T-helper 22 cell (primary cell): ENCODE measurements at places on chromosomes 6 and 20.

DNA sequence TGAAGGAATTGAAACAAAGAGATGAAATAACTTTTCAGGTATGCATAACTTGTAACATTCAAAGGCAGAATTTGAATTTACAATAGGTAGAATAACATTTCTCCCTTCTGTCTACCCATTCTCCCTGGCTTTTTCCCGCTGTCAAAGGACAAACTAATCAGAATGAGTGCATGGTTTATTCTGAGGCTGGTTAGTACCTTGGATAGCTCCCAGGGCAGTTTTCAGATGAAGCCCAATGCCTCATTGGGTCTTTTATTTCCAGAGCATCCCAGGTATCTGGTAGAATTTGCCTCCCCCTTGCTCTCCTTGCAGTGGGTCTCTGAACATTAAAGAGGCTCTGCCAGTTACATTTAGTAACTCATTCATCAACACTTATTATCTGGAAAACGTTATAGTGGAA is 665.5 kb downstream of the BCKDHB start:
- DNase-seq: no peak

- no peak for DNase-seq
These were observed 130.2 kb upstream of the AKIRIN2 start for GRCh38 chr6:87832025-87832825.

DNA sequence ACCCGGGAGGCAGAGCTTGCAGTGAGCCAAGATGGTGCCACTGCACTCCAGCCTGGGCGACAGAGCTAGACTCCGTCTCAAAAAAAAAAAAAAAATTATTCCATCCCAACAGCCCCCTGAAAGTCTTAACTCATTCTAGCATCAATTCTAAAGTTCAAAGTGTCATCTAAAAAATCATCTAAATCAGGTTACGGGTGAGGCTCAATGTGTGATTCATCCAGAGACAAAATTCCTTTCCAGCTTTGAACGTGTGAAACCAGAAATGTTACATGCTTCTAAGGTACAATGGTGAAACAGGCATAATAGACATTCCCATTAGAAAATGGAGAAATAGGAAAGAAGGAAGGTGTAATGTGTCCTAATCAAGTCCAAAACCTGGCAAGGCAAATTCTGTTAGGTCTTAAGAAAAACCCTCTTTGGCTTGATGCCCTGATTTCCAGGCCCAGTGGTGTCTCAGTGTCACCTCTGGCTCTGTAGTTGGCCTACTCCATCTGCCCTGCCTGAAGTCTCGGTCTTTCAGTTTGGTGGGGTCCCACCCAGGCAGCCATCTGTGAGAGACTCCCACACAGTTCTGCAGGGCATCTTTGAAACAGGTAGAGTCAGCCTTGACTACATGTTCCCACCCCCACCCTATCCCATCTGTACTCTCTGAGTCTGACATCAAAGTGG is 43.5 kb downstream of the HFE start:
- DNase-seq: no peak

GRCh38 chr6:136791296-136792094 is 782 bp downstream of the MAP3K5 start:
- peak; percentile 9 for DNase-seq

DNA sequence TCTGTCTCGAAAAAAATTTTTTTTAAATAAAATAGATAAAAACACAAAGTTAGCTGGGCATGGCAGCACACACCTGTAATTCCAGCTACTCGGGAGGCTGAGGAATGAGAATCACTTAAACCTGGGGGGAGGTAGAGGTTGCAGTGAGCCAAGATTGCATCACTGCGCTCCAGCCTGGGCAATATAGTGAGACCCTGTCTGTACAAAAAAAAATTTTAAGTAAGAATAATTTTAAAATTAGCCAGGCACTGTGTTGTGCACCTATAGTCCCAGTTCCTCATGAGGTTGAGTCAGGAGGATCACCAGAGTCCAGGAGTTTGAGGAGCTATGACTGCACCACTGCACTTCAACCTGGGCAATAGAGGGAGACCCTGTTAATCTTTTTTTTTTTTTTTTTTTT is 149.2 kb upstream of the SHLD1 start:
- no peak for DNase-seq

GRCh38 chr6:105497549-105497948 is 94.7 kb upstream of the PREP start:
- DNase-seq: no peak

DNA sequence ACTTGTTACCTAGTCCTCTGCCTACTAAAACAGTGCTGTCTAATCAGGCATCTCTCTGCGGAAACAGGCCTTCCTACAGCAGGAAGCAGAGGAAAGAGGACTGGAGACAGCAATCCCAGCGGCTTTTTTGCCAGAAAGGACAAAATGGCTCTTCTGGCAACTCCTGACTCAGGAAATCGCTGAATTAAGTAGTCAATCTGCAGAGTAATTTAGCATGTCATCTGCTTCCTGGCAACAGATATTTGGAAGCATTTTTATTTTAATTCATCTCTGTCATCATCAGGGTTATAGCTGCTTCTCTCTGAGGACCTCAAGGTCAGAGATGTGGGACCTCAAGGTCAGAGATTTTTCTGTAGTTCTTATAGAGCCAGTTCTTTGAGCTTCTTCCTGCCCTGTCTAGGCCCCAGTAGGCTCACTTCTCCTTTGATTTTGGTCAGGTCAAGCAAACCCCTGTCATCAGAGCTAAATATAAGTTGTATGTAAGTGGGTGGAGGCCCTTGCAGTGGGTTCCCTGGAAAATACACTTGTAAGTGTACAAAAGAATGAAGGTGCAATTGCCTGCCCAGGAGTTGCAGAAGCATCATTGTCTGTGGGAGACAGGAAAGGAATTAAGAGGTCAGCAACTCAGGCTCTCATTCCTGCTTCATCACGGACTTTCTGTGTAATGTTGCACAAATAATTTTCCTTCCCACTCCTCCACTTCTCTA is 229.4 kb downstream of the ALDH8A1 start:
- no peak for DNase-seq

- no peak for DNase-seq
These were observed 94.9 kb upstream of the C6orf118 start for GRCh38 chr6:165404296-165404695.

- DNase-seq: no peak
These were observed 217.1 kb downstream of the PRL start for GRCh38 chr6:22079783-22080182.

DNA sequence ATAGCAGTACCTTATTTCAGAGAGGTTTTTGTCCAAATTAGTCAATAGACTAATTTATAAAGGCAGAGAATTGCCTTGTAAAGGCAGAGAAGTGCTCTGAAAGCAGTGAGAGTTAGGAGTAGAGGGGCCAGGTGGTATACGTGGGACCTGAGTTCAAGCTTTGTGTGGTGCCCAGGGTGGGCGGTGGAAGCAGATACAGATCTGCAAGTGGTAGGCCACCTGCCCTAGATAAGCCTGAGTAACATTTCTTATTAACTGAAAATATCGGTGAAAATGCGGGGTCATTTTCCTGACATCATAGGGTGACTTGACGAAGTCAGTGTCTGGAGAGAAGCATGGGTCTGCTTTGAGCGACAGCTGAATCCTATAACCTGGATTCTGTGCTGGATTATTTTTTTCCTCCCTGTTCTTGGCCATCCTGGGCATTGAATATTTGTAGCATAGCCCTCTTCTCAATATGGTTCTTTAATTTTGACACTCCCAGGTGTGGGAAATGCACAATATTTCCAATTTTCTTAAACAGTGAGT is 62.2 kb upstream of the SUPT3H start:
- DNase-seq: no peak

DNA sequence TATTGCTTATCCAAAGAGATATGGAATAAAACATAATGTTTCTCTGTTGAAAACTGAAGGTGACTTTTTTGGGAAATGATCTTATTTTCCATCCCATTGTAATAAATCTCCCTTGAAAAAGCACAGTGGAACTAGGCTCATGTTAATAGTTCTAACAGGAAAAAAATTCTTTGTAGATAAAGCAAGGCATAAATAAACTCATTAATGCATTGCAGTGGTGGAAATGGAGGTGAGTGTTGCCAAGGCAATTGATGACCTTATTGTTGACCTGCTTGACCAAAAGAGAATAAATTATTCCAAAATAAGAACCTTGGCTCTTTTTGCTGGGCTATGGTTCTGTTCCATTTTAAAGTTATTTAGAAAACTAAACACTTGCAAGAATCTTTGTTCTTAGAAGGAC is 55.2 kb downstream of the TRMT11 start:
- no peak for DNase-seq

- DNase-seq: no peak
These were observed 10.9 kb upstream of the SYNE1 start for GRCh38 chr6:152648105-152648504.

GRCh38 chr6:117432273-117432672 is 6.5 kb upstream of the ROS1 start:
- no peak for DNase-seq

DNA sequence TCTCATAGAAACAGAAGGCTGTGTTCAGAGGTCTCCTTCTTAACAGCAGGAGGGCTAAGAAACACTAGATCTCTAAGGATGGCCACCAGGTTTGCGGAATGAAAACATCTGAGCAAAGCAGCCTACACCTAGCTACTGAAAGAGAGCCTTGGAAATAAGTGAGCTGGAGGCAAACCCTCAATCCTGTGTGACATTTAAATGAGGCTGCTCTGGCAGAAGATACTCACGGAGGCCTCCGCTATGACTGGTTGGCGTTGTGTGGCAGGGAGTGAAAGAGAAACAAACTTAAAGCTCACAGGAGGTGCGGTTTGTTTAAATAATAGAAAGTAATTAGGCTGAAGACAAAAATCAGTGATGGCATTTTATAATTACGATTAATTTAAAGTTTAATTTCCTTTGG is 162.0 kb upstream of the RNF217 start:
- DNase-seq: no peak

DNA sequence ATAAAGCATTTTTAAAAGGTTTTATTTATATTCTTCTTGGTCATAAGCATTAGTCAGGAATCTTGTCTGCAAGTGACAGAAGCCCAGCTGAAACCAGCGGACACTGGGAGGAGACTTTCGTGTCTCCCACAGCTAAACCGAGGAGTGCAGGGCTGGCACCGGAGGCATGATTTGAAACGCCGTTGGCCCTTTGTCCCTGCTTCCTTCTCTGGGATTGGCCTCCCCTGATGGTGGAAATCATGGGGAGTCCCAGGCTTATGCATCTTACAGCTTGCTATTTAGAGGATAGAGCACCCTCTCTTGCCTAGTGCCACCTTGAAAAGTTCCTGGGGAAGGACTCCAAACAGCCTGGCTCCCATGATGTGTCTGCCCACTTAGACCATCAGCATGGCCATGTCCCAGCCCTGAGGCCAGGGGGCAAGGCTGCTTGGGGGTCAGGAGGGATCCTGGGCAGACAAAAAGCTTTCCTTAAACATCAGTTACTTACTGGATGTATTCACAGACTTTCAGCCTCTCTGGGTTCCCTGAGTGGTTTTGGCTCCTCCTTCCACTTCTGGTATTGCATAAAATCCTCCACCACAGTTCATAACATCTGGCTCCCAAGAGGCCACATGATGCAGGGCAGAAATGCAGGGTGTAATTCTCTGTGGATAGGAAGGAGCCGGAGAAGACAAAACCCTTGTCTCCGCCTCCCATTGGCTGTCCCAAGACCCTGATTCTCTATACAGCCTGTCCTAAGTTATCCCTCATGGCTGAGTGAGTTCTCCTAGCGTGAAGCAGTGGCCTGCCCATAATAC is 49.3 kb upstream of the INSM1 start:
- no peak for DNase-seq

GRCh38 chr20:57977141-57977540 is 251.3 kb downstream of the ANKRD60 start:
- no peak for DNase-seq

GRCh38 chr6:80639181-80639629 is 532.7 kb downstream of the BCKDHB start:
- DNase-seq: no peak

GRCh38 chr20:39464238-39464637 is 502.1 kb downstream of the DHX35 start:
- DNase-seq: no peak

DNA sequence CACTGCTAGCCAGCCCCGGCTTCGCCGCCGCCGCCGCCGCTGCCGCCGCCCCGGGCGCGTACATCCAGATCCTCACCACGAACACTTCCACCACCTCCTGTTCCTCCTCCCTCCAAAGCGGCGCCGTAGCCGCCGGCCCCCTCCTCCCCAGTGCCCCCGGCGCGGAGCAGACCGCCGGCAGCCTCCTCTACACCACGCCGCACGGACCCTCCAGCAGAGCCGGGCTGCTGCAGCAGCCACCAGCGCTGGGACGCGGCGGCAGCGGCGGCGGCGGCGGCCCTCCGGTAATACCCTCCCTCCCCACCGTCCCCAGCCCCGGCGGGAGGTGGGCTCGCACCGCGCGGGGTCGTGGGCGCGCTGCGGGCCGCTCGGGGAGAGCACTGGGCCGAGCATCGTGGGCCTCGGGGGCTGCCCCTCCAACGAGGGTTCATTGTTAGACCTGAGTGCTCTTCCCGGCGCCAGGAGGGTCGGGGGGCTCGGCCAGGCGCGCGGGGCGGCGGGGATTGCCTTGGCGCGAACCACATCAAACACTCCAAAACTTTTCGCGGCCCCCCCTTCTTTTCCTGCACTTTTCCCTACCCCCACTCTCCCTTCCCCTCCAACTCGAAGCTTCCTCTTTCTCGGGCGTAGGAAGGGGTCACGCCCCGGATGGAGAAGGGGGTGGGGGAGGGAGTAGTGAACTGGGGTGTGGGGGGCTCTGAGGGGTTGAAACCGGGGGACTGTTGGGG is 827 bp downstream of the E2F3 start:
- DNase-seq: peak; percentile 24

GRCh38 chr6:54617730-54618129 is 228.8 kb upstream of the FAM83B start:
- DNase-seq: no peak

GRCh38 chr20:3082955-3083952 is 1.3 kb downstream of the AVP start:
- DNase-seq: no peak

- DNase-seq: no peak
These were observed 3.5 kb upstream of the SLC44A4 start for GRCh38 chr6:31882344-31882743.

DNA sequence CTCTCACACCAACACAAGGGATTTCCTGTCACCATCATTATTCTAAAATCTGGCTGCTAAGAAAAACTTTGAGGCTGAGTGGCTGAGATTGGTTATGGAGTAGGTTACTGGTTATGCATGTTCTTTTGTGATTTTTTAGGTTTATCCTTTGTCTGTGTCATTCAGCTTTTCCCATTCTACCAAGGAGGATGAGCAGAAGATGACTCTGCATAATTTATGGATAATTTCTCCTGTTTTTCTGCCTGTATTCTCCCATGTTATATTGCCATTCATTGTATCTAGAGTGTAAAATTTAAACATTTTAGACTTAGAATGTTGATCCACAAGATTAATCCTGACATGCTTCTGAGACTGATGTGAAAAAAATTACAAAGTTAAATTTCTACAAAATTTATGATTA is 67.8 kb downstream of the SOBP start:
- DNase-seq: no peak

DNA sequence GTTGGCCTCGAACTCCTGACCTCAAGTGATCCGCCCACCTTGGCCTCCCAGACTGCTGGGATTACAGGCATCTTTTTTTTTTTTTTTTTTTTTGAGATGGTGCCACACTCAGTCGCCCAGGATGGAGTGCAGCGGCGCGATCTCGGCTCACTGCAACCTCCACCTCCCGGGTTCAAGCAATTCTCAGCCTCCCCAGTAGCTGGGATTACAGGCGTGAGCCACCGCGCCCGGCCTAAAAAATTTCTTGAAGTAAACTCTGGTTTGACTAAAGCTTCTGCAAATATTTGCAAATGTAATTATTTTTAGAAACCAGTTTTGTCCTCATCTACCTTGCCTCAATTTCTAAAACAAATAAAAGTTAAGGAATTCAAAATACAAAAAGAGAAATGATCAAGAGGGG is 1.2 kb downstream of the IBTK start:
- DNase-seq: no peak
